ENCODE measurements at places on chromosomes 4 and X.

DNA sequence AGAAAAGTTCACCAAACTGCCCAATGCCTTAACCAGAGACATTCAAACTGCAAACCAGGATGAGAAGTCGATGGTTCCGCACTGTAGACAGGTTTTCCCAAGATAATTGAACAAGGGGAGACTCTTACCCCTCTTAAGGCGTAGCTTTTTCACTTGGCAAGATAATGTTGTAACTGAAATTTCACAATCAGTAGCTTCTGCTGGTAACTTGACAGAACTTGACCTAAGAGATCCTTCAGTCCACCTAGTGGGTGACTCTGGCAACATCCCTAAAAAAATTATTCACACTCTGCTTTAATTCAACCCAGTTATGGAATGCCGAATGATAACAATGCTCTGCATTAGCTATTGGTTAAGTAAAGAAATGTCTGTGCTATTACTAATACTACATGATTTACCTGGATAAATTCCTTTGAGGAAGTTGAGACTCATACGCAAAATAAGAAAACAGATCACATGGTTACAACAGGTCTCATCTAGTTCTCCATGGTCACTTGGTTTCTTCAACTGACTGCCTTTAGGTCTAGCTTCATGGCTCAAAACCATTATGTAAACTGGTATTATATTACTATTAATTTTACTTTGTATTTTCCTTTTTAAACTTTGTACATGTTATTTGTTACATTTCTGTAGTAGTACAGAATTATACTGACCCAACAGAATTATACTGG, 9.1 kb downstream of the ELF2 start:
- no peak for DNase-seq

DNA sequence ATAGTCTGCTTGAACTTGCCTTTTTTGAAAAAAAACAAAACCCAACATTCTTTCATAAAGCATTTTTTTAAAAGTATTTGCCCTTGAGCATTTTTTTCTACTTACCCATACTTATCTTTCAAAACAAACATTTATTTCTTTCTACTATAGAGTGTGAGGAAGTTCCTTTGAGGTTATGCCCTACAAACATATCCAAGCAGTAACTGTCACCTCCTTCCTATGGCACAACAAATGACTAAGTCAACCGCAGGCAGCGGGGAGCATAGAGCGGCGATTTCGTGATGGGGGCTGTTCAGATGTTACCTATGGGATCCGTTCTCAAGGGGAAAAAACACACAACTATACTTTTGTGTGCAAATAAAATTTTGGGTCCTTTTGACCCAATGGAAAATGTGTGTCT, 19.4 kb downstream of the SPRY1 start:
- no peak for DNase-seq

DNA sequence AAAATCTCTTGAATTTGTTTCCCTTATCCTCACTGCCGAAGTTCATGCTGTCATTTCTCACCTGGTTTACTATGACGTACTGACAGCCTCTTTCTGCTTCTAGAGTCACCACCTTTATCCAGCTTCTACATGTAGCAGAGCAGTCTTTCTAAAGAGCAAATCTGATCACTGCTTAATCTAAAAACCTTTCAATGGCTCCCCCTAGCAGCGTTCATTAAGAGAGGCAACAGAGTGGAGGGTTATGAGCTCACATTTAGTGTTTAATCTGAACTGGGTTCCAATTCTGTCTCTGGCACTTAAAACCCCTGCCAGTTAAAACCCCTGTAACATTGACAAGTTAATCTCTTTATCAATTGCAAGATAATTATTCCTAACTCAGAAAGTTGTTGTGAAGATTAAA, 4.4 kb downstream of the RBPJ start:
- no peak for DNase-seq

GRCh38 chr4:177562859-177563258, 120.6 kb upstream of the AGA start:
- DNase-seq, result no peak

GRCh38 chr4:66266035-66266434, 595.7 kb upstream of the EPHA5 start:
- DNase-seq, result no peak

- DNase-seq, result no peak
Measured at GRCh38 chr4:101192244-101192643, 155.1 kb downstream of the PPP3CA start.

- no peak for DNase-seq
Measured at GRCh38 chr4:186342582-186342981, 76.6 kb downstream of the F11 start.

- no peak for DNase-seq
Measured at GRCh38 chrX:41870719-41871151, 52.6 kb downstream of the CASK start.

DNA sequence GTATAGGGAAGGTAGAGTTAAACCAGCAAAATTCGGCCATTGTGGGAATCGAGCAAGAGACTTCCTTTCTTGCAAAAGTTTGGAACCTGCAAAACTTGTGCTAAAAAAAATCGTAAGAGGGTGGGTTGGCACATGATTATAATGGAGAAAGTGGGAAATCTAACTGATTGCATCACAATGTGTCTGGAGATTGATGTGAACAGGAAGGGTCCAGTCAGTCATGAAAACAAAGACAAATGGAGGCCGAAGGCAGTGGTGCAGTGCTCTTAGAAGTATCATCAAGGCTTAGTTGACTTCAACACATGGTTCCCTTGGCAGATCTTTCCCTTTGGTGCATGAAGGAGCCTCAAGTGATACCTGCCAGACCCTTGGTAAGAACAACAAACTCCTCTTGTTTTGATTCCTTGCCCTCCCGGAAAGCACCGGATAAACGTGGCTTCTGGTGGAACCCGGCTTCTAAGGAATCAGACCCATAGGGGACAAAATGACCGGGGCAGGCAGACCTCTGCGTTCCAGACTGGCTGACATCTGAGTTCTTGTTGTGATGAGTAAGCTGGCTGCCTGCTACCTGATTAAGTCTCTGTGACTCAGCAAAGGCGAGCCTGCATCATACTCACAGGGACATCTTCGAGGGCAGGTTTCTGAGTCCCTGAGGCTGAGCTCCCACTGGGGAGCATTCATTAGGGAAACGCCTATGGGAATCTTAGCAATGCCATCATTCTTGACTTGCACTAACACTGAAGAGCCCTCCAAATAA, 87.7 kb upstream of the MAP3K15 start:
- DNase-seq, result no peak

- DNase-seq, result no peak
Measured at GRCh38 chr4:1330761-1331590, 16.0 kb upstream of the UVSSA start.

- no peak for DNase-seq
Measured at GRCh38 chr4:14249226-14249625, 621.7 kb upstream of the BOD1L1 start.

DNA sequence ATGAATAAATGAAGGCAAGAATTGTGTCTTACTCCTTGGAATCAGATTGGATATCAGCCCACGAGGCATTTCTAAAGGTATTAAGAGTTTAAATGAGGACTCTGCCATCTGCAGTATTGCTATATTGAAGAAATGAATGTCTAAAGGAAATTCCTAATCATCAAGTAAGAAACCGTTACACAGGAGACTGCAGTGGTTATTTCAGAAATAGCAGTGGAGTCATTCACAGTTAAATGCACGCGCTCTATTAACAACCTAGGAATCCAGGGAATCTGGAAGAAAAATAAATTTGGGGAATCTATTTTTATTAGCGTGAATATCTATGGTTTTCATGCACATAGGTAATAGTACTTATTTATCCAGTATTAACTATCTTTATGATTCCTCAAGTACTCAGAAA, 334.2 kb downstream of the TENM3 start:
- no peak for DNase-seq

GRCh38 chr4:159002950-159003349, 99.9 kb upstream of the RAPGEF2 start:
- DNase-seq, result no peak

- DNase-seq, result no peak
Measured at GRCh38 chrX:120781403-120781802, 94.3 kb downstream of the CT47B1 start.

DNA sequence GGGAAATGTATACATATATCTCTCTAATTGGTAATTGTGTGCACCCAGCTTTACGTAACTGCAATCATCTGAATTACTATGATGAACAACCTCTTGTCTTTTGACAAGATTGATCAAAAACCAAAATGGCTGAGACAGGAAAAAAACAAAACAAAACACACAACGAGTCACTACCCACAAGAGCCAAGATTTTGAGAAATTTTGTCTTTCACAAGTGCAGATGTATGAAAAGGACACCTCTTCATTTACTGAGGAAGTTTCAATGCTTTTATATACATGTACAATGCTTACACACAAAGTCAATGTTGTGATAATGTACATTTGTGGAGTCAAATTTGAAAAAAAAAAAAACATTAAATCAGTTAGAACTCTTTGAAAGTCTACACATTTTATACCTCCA, 224.6 kb downstream of the SCFD2 start:
- DNase-seq, result no peak

- no peak for DNase-seq
Measured at GRCh38 chrX:70755850-70756249, 152.7 kb downstream of the TEX11 start.

- no peak for DNase-seq
Measured at GRCh38 chr4:67879486-67879885, 4.3 kb downstream of the TMPRSS11D start.

- no peak for DNase-seq
Measured at GRCh38 chrX:13226214-13226613, 93.6 kb downstream of the ATXN3L start.

- no peak for DNase-seq
Measured at GRCh38 chr4:70925899-70926635, 23.9 kb downstream of the MOB1B start.

DNA sequence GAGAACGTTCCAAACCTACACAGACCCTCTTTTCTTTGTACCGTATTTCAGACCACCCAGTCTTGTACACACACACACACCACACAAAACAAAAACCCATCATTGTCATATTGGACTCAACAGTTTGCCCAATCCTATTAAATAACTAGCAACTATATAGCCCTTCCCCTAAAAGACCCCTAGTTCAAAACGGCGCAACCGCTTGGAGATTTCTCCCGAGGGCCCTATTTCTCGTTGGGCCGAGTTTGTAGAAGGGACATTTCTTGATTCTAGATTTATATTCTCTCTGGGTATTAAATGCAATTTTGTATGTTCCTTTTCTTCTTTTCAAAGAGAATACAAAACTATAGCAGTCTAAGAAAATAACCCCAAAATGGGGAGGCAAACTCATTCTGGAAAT, 547 bp upstream of the PDGFRA start:
- no peak for DNase-seq

DNA sequence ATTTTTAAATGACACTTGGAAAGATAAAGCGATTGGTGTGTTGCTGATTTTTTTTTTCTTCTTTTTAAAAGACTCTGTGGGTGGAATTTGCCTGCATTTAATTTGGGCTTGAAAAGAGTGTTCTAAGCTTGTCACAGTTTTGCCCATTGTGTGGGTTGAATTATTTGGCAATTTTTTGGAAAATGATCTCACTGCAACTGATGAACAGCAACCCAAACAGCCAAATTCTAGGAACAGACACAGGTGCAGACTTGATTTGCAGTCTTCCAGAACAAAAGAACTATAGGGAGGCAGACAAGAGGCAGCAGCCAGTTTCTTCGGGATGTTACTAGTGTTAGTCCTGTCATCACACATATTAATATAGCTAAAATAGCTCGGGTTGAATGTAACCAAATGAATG, 40.5 kb downstream of the CASP6 start:
- no peak for DNase-seq

DNA sequence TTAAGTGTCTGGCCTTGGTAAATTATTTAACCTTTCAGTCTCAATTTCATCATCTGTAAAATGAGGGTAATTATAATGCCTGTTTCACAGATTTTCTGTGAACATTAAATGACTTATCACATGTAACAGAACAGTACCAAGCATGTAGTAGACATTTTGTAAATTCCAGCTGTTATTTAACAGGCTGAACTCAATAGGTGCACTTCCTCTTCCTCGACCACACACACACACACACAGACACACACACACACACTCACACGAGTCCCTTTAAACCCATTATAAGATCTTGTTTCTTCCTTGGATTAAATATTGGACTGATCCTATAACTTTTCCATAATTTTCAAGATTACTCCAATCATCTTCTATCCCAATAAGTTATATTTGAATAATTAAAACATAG, 53.4 kb upstream of the COL25A1 start:
- DNase-seq, result no peak

GRCh38 chr4:95255396-95256107, 293.2 kb downstream of the UNC5C start:
- no peak for DNase-seq

GRCh38 chrX:39967348-39967747, 130.4 kb downstream of the BCOR start:
- DNase-seq, result no peak

DNA sequence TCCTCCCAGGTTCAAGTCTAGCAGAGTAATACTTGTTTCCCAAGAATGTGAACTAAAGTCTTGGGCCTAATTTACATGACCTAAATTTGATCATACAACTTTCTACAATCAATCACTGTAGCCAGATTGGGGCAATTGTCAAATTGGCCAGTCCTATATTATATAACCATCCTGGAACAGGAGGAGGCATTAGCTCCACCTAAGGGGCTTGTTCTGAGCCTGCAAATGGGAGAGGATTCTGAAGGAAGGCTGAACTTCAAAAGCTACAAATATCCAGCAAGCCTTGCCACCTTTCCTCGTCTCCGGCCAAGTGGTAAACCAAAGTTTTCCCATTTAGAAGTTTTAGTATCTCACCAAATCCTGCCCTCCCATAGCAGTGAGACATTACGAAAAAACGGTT, 1289.6 kb upstream of the TENM3 start:
- DNase-seq, result no peak

GRCh38 chr4:140156529-140157171, 2.7 kb upstream of the MAML3 start:
- DNase-seq, result no peak

- DNase-seq, result no peak
Measured at GRCh38 chr4:39621582-39621981, 17.1 kb downstream of the SMIM14 start.

DNA sequence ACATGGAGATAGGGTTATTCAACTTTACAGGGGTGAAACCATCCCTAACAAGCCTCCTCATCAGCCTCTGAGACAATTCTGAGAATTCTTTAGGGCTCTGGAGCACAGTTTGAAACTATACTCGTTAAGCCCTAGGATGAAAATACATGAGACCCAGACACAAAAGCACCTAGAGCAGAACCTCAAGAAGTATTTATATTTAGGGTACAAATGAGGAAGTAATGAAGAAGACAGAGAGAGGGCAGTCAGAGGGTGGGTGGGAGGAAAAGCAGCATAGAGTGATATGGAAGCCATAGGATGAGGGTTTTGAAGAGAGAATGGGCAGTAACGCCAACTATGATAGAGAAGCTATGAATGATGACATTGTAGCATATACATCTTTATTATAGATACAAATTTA, 250.3 kb downstream of the DCLK2 start:
- DNase-seq, result no peak

DNA sequence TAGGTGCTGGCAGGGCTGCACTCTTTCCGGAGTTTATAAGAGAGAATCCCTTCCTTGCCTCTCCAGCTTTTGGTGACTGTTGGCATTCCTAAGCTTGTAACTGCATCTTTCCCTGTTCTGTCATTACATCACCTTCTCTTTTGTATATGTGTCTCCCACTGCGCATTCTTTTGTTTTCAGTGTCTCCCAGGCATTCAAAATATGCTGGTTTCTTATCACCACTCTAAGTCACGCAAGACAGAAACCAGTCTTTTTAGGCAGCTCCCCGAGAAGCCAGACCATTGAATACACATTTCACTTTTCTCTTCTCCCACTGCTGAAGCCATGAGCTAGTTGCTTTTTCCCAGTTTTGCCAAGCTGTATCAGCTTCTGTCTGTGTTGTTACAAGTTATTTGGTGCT, 71.0 kb downstream of the LAS1L start:
- no peak for DNase-seq
